Left renal pelvis (tissue), 4 donors: ENCODE measurements at places on chromosomes 11 and 22.

- no peak for DNase-seq
Observed at GRCh38 chr11:32839308-32839707, 9.6 kb downstream of the PRRG4 start.

- no peak for DNase-seq
Observed at GRCh38 chr11:10655227-10655626, 38.3 kb downstream of the IRAG1 start.

GRCh38 chr11:18245396-18245795, 3.1 kb downstream of the SAA2 start:
- DNase-seq = no peak

DNA sequence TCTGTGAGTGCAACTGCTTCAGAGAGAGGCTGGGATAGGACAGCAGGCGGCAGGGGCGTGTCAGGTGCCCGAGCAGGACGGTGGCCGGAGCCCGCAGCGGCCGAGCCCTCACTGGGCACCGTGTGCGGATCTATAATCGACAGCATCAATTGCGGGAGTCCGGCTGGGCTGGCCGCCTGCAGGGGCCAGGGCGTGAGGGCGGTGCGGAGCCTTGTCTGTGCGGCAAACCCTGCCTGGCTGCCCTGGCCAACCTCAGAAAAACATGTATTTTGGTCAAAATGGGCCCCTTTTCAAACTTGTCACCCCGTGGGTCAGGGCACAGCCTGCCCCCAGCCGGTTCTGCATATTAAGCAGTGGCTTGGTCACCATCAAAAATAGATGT, 91.3 kb upstream of the KCNQ1OT1 start:
- no peak for DNase-seq

GRCh38 chr11:45105233-45105983, 41.0 kb upstream of the PRDM11 start:
- DNase-seq = no peak

- DNase-seq = no peak
Observed at GRCh38 chr22:43401233-43401632, 10.6 kb upstream of the MPPED1 start.

DNA sequence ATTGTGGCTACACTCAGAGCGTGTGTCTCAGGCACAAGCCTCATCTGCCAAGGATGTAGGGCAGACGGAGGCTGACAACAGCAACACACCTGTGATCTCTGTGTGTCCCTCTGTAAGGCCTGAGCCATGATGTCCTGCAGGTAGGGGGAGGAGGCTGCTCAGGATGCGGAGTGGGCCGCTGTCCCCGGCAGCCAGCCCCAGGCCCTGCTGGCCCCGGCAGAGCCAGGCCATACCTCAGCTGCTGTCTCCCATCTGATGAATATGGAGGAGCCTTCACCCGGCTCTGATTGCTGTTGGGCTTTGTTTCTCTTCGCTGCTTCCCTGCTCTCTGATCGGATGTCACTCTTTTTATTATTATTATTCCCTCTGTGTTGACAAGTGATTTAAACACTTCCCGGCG, 83.6 kb upstream of the NCAM1 start:
- DNase-seq = no peak

- no peak for DNase-seq
Observed at GRCh38 chr11:79852176-79852575, 411.3 kb upstream of the TENM4 start.
